ENCODE measurements at places on chromosomes 6 and 20.

- DNase-seq, result no peak
Observed at GRCh38 chr6:21341910-21342309, 251.6 kb upstream of the SOX4 start.

GRCh38 chr6:14772188-14772587, 473.7 kb upstream of the JARID2 start:
- DNase-seq, result no peak

DNA sequence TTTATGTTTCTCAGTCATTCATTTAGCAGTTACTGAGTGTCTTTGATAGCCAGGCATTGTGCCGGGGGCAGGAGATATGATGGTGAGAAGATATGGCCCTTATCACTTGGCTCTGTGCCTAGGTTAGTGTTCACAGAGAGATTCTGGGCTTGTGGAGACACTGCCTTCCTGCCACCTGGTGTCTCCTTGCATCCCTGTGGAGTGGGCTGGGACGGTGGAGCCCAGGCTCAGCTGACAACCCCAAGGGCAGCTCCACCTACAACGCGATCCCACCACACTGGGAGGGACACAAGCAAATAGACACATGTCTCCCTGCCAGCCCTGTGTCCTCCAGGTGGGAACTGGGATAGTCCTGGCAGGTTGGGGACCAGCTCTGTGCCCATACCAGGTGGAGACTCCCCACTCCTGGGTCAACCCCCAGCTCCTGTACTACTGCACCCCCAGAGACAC, 30.3 kb upstream of the VEGFA start:
- DNase-seq, result no peak

GRCh38 chr6:72954716-72955115, 270.6 kb downstream of the KHDC1L start:
- no peak for DNase-seq

- DNase-seq, result no peak
Observed at GRCh38 chr6:42131531-42131930, 10.9 kb downstream of the C6orf132 start.

DNA sequence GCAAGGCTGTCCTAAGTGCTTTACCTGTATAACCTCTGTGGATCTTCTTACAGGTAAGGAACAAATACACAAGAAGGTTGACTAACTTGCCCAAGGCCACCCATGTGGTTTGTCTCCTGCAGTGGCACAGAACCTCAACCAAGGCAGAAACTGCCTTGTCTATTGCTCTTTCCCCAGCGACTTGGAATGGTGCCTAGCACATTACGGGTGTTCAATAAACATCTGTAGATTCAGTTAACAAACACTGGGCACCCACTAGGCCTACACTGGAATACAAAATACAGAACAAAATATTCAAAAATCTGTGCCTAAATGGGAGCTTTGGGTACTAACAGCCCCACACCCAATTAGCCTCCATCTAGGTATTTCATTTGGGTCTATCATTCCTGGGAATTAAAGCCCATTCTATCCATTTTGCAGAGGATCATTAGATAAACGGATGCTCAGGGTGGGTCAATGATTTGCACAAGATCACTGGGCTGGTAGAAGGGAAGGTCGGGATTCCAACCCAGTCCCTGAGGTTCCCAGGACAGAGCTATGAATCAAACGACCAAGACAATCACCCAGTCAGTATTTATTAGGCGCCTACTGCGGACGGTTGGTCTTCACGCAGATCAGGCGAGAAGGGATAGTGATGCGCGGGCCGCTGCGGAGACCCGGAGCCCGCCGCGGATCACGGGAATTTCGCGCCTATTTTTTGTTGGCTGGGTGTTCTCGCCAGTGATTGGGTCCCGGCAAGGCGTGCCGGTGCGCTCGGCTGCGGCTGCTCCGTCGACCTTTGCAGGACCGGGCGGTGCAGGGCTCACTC, at the start of gene STK35:
Gene STK35, plus strand, starts transcription at position 771 of the 808 bp plus-strand sequence. CDS start 55 bp downstream, outside the sequence.
- DNase-seq, result peak; percentile 69

DNA sequence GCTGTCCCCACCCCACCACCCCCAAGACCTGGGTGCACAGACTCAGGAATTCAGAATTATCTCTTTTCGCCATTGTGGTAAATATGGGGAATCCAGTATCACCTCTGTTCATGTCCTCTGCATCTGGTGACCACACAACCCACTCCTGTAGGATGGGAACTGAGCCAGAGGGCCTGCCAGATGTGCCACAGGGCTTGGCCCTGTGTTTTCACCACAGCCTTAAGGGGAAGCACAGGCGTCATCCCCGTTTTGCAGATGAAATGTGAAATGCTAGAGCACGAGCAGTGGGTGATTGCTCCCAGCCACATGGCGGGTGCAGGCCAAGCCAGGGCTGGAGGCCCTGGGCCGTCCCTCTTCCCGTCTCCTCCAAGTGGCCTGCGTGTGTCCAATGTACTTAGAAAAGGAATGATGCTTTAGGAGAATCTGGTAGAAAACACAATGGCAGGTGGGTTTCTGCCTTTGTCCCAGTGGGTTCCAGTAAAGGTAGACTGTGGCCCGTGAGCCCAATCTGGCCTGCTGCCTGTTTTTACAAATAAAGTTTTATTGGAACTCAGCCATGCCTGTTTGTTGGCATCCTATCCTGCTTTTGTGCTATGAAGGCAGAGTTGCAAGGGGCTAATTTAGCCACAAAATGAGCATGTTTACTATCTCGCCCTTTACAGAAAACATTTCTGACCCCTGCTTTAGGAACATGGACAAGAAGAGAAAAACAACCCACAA, 309.2 kb downstream of the CDH4 start:
- no peak for DNase-seq

DNA sequence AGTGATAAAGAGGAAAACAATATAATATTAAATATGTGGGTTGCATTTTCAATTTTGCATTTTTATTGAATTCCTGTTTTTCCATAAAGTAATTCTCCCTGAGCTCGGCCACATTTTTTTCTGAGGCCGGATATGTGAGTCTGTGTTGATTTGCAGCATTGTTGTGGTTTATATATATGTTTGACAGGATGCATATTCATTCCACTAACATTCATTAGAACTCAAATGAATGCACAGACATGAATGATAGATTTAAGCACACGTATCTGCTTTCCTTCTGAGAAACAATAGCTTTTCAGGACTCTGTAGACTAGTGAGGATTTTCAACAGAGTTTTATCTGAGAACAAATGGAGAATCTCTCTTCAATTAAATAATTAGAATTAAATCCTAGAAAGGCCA, 10.6 kb upstream of the EXOC2 start:
- DNase-seq, result no peak

- DNase-seq, result no peak
Observed at GRCh38 chr20:59753836-59754235, 149.5 kb downstream of the PHACTR3 start.

DNA sequence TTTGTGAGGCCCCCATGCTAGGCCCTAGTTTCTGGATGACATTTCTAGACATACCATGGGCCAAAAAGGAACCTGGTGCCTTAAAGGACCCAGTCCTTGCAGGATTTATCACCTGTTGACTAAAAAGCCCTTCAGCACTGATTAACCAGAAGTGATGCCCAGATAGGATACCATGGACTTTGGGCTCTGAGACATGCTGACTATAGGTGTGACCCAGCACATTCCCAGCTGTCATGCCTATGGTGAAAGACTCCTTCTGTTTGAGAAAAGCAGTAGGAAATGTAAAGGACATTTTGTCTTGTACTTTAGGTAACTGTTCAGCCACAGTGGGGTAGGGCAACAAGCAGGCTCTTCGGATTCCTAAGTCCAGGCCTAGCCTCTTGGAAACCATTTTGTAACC, 724.2 kb downstream of the CD109 start:
- DNase-seq, result peak; percentile 5

- DNase-seq, result no peak
Observed at GRCh38 chr6:62035952-62036351, 250.1 kb downstream of the KHDRBS2 start.

- DNase-seq, result no peak
Observed at GRCh38 chr6:150738092-150738629, 127.3 kb upstream of the MTHFD1L start.

DNA sequence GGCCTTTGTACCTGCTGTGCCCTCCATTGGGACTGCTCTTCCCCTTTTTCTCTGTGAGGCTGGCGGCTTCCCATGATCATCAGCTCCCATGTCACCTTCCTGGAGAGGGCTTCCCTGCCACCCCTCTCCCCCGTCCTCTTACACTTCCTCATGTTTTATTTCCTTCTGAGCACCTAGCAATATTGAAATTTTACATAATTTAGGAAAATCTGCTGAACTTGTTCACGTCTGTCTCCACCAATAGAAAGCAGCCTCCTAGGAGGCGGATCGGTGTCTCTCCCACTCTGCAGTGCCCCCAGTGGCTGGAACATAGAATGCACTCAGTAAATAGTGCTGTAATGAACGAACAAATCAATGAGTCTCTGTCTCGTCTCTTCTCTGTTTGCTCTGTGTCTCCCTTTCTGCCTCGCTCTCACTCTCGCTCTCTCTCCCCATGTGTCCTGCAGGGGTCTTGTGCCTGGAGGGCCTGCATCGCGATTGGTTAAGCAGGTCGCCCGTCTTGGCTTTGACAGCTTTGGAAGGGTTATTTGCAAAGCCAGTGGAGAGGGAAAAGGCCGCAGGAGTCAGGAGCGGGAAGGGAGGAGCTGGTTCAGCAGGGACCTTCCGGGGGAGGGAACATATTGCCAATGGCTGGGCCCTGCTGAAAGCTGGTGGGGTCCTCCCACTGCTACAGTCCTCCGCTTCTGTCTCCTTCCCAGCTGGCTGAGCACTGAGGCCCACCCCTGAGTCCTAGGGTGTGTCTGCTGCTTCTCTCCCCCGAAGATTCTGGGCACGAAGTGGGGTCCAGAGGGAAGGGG, 12.1 kb upstream of the OCSTAMP start:
- DNase-seq, result peak; percentile 62

- DNase-seq, result no peak
Observed at GRCh38 chr6:149061930-149062329, 255.6 kb upstream of the TAB2 start.

DNA sequence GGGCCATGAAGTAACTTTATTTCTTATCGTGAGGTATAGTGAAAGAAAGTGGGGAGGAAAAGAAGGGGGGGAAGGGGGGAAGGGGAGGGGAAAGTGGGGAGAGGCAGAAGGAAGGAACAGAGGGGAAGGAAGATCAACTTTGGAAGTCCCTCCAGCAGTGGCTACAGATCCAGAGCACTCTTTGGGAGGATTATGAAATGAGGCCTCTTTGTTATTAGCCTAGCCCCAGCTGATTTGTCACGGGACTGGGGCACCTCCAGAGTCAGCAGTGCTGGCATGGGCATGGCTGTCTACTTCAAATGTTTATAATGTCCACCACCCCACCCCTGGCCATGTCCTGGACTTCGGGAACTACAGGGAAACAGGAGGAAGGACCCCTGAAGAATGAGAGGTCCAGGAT, 7.6 kb downstream of the MOCS1 start:
- DNase-seq, result no peak

DNA sequence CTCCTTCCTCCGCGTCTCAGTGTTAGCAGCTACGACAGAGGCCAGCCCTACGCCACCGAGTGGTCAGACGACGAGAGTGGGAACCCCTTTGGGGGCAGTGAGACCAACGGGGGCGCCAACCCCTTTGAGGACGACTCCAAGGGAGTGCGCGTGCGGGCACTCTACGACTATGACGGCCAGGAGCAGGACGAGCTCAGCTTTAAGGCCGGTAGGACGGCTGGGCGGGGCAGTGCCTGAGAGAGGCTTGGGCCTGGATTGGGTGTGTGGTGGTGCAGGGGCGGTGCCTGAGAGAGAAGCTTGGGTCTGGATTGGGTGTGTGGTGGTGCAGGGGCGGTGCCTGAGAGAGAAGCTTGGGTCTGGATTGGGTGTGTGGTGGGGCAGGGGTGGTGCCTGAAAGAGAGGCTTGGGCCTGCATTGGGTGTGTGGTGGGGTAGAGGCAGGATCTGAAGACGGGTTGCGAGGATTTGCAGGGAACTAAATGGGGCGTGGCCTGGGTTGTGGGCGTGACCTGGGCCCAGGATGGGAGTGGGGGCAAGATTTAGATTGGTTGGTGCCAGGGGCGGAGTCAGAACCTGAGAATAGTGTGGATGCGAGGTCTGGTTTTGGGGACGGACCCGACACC, 24.4 kb downstream of the SPDEF start:
- DNase-seq, result no peak

DNA sequence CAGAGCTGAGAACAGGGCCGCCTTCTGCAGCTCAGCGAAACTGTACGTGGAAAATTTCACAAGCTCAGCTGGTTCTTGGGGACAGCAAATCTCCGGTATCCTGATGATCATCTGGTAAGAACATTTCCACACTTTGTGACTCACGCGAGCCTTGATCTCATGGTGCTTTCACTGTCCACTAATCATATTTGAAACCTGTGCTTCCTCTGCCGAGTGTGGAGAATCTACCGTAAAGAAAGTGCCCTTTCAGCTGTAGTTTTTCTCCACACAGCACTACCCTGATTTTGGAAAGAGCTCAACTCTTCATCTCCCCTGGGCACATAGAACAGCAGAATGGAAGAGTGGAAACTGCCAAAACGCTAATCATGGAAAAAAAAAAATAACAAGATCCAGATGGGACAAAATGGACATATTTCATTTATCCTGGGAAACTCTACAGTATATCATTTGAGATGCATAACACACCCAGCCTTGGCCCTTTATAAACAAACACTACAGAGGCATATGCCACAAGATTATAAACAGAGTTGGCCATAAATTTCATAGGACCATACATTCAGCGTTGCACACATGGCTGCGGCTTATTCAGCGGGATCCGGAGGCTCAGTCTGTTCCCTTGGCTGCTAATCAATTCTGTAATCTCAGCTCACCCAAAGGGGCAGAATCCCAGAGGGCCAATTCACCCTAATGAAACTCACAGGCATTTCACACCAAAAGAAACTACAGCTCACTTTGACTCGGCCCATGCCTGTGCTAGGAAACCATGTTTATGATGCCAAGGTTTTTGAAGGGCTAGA, 434.5 kb downstream of the HDGFL1 start:
- DNase-seq, result no peak

- DNase-seq, result no peak
Observed at GRCh38 chr20:36336954-36337704, 31.0 kb downstream of the DLGAP4 start.

DNA sequence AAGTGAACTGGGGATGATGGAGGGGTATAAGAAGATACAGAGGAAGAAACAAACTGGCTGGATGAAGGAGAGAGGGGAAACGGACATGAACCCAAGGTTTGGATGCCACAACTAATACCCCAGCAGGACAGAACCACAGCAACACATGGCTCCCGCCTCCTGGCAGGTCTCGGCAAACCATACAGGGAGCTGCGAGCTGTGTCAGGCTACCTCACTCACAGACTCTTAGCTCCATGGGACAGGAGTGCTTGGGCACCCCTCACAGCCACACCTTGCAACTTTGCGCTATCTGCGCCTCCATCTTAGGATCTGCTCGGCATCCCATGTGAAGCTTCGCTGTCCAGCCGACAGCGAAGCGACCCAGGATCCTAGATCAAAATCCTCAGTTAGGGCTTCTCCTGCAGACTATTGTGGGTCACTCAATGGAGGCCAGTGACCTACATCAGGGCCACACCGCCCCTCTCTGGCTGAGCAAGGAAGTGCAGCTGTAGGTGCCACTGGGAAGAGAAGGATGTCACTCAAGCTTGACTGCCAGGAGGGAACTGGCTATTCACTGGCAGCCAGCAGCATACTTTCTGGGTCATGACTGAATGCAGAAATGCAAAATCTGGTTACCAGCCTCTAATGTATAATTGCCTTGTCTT, 174.4 kb upstream of the RIN2 start:
- no peak for DNase-seq
